Foreskin melanocyte (primary cell): ENCODE measurements at places on chromosomes 5 and 9.

DNA sequence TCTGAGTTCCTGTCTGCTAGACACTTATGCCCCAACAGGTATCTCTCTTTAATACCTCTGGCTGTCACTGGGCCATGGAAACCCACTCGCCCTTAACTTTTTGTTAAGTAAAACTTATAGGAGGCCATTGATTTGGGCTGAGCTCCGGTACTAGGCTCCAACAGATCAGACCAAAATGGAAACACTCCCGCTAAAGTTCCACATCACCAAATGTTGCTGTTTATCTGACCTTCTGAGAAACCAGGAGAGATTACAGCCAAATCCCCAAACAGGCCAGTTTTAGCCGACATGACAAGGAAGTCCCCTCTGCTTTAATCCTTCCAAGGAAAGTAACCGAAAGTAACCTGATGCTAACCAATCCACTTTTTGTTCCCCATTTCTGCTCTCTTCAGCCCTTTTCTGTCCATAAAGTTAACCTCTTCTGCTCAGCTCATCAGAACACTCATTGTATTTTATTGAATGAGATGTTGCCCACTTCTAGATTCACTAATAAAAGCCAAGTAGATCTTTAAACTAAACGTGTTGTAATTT, 115.2 kb upstream of the LHFPL2 start:
- no peak for DNase-seq

DNA sequence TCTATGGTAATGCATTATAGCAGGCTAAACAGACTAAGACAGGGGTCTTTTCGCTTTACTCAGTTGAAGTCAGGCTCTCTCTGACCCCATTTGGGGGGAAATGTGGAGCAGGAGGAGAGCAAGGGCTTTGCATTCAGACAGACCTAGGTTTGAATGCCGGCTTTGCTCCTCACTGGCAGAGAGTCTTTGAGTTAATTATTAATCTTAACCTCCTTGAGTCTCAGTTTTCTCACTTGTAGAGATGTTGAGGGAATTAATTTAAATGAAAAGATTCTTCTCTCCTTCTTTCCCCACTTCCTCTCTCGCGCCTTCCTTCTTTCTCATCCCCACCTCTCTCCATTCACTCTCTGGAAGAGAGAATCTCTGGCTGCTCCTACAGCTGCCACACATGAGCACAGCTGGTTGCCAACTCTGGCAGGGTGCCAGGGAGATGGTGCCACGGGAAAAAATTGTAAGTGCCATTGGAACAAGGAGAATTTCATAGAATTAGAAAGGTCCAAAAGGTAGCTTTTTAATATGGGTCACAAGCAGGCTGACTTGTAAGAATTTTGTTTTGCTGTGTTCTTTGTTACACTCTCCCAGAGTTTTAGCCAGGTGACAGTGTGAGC, 25.2 kb upstream of the GLRA1 start:
- no peak for DNase-seq

DNA sequence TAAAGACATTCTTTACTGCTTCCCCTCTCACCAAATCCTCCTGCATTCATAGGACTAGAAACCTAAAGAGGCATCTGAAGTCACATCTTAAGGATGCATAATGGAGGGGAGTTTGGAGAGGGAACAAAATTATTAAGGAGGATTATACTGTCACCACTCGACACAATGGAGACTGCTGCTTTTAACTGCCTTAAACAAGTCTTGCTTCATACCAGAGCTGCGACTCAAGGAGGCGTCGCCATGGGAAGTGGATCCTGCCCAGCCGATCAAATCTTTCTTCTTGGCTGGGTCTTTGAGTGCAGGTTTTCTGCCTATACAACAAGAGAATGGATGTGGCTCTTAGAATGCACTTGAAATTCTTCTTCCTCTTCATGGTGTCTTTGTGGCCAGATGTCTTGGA, 66.7 kb upstream of the FOXE1 start:
- no peak for DNase-seq

- peak; percentile 51 for DNase-seq
These were observed 64.6 kb downstream of the SH3TC2 start for GRCh38 chr5:148998174-148998797.

DNA sequence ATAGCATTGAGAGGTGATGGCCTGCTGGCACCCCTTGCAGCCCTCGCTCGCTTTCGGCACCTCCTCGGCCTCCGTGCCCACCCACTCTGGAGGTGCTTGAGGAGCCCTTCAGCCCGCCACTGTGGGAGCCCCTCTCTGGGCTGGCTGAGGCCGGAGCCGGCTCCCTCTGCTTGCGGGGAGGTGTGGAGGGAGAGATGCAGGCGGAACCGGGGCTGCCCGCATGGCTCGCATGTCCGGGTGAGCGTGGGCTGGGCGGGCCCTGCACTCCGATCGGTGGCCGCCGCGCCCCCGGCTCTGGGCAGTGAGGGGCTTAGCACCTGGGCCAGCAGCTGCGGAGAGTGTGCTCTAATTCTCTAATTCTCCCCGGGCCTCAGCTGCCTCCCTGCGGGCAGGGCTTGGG, 101.1 kb downstream of the KIF4B start:
- DNase-seq = no peak

- no peak for DNase-seq
These were observed 61.7 kb upstream of the SHB start for GRCh38 chr9:38130724-38131123.

GRCh38 chr5:135323701-135324132, 75.3 kb downstream of the MACROH2A1 start:
- no peak for DNase-seq

DNA sequence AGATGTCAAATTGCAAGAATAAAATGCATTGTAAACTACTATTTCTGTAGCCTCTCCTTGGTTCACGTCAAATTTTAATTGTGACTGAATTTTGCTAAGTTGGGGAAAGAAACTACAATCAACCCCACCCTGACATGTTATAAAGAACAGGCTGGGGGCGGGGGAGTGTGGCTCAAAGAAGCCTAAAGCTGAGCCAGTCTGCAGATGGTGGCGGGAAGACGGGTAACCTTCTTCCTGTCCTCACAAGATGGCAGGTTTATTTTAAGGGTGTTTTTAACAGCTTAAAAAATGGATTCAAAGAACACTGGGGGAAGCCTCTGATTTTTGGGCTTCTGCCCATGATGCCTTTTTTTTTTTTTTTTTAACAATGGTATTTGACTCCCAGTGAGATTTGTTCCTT, 68.5 kb upstream of the MELK start:
- no peak for DNase-seq

GRCh38 chr9:108634672-108635462, 220.9 kb downstream of the ACTL7B start:
- DNase-seq = no peak

DNA sequence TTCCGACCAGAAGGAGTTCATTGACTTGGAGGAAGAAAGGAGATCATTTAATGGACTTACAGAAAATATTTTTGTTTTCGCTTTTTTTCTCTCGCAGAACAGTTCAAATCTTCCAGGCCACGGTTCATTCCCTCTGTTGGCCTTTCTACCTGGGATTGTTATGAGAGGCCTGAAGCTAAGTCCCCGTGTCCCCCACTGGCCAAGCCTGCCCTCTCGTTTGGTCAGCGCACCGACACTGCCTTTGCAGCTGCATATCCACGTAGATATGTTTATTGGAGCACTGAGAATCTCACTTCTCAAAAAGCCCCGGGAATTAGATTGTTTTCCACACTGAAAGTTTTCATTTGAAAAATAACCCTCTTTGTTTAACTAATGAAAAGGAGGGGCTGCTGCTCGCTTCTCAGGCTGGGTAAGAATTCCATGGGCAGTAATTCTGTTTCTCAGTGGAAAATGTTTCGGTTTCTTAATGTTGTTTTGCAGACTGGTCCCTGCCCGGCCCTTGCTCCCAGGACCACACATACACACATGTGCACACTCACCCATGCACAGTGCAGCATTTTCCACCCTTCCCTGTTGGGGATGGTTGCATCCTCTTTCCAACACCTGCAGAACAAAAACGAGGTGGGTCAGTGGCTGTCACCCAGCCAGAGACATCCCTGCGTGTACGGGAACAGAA, 655.7 kb downstream of the BNC2 start:
- DNase-seq = peak; percentile 11

DNA sequence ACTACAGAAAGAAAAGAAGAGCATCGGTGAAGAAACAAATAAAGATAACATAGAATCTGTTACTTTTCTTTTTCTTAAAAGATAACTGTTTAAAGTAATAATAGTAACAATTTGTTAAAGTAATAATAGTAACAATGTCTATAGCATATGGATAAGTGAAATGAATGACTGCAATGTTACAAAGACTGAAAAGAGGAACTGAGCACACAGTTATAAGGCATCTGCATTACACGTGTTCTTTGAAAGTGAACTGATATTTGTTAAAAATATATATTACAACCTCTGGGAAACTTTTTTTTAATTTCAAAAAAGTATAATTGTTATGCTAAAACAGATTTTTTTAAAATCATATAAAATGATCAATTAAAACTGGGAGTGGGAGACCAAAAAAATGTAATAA, 88.4 kb upstream of the FST start:
- DNase-seq = no peak

- no peak for DNase-seq
These were observed 35.6 kb downstream of the DAB2IP start for GRCh38 chr9:121686930-121687541.

- peak; percentile 32 for DNase-seq
These were observed 34.9 kb downstream of the SH3GL2 start for GRCh38 chr9:17613758-17614157.
